ENCODE measurements at places on chromosomes 13 and 19. TPM values are rescaled to one million over a fixed set of nuclear protein-coding genes. Genes with fewer than 3 reads are reported as not detected.

The ZNF763 gene
- 2.8 TPM for polyA plus RNA-seq

The RGCC gene
- polyA plus RNA-seq = 59.5 TPM

The TNNT1 gene
- 34.8 TPM for polyA plus RNA-seq

The CDX2 gene
- polyA plus RNA-seq = not detected

The MBD3L3 gene
- polyA plus RNA-seq = not detected

The ZNF554 gene
- polyA plus RNA-seq = 4.7 TPM

The TMEM38A gene
- 13.5 TPM for polyA plus RNA-seq

The ACTMAP gene
- polyA plus RNA-seq = 5.1 TPM

The BLOC1S3 gene
- 2.4 TPM for polyA plus RNA-seq

DNA sequence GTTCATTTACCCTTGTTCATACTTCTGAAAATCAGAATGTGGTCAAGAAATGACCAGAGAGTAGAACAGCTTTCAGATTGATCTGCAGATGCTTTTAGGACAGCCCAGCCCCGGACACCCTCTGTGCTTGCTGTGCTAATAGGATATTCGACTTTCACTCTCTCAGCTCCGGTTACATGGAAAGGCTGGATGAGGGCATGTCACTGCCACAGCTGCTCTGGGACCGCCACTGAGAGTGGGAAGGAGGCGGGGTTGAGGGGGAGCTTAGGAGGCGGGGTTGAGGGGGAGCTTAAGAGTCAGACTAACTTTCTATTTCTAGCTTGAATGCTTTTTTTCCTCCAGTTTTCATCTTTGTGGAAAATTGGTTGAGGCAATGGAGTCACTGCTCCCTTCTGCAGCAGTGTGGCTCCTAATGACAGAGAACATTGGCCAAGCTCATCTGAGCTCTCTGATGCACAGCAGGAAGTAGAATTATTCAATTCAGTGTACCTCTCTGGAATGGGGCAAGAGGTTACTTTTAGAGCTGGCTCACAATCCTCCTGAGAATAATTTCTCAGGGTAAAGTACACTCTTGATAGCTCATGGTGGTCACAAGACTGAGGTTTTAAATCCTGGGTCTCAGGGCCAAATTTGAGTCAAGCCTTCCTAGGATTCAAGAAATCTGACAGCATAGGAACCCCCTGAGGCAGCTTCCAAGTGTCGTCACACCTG is 74.6 kb upstream of the NPAS1 start:
- peak; percentile 88 for DNase-seq

GRCh38 chr19:39858541-39858940 is 12.4 kb upstream of the FBL start:
- no peak for DNase-seq

GRCh38 chr13:89726690-89727435 is 1620.6 kb upstream of the MIR17HG start:
- DNase-seq = no peak

DNA sequence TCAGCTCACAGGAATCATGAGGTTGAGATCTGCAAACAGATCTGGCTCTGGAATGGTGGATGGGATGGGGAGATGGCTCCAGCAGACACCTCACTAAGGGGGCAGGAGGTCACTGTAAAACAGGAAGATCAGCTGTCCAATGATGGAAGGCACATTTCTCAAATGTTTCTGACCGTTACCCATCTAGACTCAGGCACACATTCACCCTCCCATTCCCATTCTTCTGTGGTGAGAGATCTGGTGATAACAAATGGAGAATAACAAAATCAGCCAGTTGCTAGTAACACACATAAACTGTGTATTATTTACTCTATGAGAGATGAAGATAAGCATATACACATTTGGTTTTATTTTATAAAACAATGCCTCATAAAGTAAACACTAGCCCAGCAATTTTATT is 235.9 kb downstream of the TSHZ3 start:
- DNase-seq = no peak

DNA sequence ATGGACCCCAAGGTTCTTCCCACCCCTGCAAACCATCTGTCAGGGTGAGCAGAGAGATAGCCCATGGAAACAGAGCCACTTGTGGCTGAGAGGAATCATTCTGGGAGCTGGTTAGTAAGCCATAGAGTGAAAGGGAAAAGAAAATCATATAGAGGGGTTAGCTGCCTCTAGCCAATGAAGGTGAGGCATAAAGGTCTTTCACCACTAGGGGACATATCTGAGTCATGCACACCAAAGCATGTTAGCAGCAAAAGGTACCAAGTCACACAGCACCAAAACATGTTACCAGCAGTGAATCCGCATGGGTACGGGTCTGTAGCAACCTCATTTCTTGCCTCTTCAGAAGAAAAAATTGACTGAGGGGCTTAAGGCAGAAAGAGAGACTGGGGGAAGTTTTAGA is 76.7 kb upstream of the ZNF43 start:
- DNase-seq = no peak

DNA sequence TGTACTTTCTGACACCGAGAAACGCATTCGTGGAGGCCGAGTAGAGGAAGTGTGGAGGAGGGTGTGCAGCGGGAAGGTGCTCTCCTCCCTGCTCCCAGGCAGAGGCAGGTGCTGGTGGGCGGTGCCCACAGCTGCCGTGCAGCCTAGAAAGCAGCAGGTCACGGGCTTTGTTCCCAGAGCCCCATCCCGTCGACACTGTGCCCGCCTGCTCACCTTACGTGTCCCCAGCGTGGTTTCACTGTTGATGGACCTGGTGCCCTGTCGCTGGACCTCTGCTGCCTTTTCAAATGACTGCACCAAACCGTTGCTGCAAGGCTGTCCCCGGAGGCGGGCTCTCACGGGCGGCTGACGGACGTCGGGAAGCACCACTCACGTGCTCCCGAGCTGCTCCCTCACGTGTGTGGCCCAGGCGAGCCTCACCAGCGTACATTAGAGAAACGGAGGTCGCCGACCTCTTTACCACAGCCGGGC is 20.8 kb downstream of the PLEKHJ1 start:
- DNase-seq = no peak

- no peak for DNase-seq
These were observed 1032.2 kb upstream of the SLC10A2 start for GRCh38 chr13:104098421-104098820.

DNA sequence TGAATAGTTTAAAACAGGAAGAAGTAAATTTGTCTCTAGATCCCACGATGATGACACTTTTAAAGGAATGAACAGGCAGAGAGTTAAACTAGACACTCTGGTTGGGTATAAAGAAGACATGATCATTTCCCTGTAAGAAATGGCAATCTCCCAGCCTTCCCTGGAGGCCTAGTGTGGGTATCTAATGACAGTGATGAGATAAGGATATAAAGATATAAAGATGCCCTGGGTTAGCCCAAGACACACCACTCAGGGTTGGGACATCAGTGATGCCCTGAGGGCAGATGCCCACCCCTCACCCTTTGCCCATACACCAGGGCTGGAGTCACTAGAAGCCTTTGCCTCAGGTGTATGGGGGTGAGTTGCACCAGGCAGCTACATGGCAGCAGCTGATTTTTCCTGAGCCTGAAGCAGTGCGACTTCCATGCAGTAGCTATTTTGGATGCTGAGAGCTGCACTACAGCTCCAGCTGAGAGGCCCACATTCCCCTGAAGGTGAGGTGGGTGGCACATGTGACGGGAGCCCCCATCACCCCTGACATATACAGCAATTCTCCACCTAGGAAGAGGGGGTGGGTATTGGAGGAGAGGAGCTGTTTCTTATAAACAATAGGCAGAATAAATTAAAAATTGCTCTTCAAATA is 177.5 kb downstream of the NDFIP2 start:
- DNase-seq = no peak

DNA sequence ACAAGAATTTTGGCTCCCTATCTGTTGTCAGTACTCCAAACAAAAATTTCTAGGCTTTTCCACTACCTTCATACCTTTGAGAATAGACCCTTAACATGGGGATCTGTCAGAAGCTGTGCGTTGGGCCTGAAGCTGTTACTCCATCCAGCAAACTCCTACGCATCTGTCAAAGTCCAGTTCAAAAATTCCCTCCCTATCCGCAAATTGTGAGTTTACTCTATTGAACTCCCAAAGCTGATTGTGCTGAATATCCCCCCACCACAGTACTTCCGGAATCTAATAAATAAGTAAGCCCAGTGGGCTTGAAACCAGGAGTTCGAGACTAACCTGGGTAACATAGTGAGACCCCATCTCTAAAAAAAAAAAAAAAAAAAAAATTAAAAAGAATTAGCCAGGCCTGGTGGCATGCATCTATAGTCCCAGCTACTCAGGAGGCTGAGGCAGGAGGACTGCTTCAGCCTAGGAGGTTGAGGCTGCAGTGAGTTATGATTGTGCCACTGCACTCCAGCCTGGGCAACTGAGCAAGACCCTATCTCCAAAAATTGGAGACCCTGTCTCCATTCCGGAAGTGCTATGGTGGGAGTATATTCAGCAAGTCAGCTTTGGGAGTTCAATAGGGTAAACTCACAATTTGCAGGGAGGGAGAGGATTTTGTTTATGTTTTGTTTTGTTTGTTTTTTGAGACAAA is 930 bp upstream of the FBN3 start:
- DNase-seq = no peak

- no peak for DNase-seq
These were observed 9.3 kb downstream of the TMEM143 start for GRCh38 chr19:48354332-48354992.

DNA sequence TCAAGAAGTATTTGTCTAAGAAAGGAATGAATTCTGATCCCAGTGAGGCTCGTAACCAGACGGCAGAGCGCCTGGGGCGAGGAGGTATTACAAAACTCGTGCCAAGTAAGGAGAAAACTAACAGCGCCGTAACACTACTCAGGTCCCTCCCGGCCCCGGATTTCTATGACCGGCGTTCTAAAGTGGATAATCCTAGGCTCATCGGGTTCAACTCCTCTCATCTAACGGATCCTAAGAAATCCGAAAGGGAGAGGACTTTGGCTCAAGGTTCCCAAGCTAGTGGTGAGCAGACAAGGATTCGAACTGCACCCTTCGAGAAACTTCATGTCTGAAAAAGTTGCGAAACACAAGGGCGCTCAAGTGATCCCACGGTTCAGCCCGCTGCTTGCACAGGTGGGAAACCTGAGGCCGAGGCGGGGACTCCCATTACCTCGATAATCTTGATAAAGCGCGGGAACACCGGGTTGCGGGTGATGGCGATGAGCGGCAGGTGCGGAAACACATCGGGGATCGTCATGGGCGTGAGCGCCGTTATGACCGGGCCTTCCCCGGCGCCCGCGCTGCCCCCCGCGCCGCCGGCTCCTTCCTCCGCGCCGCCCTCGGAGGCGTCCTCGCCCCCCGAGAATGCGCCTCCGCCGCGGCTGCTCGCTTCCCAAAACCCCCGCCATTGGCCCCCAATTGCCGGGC is 529 bp downstream of the LONP1 start:
- DNase-seq = no peak

DNA sequence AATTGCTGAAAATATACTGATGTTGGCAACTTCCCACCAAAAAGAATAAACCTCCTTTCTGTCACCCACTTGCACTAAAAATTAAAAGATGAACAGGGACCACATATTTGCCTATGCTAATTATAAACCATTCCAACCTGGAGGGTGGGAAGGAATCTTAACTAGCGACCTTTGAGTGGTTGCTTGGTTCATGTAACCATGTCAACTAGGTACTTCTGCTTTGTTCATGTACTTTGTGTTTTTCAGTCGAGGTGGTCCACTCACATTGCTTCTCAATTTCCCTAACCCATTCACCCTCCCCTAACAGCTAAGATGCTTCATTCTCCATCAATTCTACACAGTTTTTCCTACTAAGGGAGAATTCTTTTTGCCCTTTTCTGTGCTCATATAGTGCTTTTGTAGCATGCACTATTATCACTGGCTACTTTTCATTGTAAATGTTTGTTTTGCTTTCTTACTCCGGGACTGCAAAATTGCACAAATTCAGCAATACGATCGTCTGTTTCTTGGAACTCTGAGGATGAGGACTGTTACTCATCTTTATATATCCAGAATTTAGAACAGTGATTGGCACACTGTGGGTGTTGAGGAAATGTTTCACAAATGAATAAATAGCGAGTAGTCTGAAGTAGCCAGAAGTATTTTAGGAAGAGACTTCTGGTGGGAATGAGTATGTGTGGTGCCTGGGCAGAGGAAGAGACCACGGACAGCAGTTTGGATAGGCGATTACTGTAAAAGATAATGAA is 187.5 kb downstream of the GPC6 start:
- DNase-seq = no peak

GRCh38 chr13:34412295-34412694 is 529.8 kb upstream of the NBEA start:
- no peak for DNase-seq

- peak; percentile 69 for DNase-seq
These were observed 21.8 kb downstream of the ARRDC2 start for GRCh38 chr19:18029617-18030338.

DNA sequence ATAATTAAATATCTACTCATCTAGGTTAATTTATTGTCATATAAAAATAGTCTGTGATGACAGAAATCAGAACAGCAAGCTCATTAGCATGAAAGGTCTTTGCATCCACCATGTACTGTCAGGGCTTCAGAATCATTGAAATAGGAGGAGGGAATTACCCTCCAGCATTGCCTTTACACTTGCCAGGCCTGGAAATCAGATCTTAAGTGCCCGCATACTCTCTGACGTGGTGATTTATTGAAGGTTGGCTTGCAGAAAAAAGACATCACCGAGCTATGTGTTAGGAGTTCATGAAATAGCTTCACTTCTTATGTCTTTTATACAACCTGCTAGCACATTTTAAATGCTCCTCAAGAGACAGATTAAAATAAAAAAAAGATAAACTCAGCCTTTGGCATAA is 661.7 kb upstream of the SLITRK1 start:
- DNase-seq = no peak

DNA sequence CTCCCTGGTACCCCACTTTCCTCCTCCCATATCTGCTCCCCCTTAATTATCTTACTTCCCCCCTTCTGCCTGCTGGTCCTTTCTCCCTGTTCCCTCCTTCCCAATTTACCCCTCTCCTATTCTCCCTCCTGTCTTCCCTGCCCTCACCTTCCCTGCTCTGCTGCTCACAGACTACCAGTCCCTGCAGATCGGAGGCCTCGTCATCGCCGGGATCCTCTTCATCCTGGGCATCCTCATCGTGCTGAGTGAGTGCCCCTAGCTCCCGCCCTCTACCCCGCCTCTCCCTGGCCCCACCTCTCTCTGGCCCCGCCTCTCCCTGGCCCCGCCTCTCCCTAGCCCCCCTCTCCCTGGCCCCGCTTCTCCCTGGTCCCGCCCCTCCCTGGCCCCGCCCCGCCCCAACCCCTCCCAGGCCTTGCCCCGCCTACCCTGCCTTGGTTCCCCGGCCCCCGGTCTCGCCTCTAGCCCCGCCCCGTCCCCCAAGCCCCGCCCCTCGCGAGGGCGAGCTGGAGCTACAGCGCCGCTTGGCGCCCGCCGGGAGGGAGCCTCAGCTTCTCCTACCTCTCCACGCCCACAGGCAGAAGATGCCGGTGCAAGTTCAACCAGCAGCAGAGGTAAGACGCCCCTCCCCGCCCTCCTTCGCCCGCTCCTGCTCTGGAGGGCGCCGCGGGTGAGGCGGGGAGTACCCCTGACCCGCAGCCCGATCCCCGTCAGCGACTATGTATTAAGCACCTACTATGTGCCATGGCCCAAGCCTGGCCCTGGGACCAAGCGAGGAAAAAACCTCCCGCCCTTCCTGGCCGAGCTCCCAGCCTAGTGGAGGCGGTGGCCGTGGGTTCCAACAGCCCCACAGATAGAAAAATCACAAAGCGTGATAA is 1.9 kb upstream of the FXYD7 start:
- peak; percentile 98 for DNase-seq

- no peak for DNase-seq
These were observed 141.6 kb downstream of the RXFP2 start for GRCh38 chr13:31880851-31881494.

Data from right cardiac atrium (tissue), 5 donors.